ENCODE measurements at places on chromosomes 2 and 18. TPM values are rescaled to one million over a fixed set of nuclear protein-coding genes. Genes with fewer than 3 reads are reported as not detected.

DNA sequence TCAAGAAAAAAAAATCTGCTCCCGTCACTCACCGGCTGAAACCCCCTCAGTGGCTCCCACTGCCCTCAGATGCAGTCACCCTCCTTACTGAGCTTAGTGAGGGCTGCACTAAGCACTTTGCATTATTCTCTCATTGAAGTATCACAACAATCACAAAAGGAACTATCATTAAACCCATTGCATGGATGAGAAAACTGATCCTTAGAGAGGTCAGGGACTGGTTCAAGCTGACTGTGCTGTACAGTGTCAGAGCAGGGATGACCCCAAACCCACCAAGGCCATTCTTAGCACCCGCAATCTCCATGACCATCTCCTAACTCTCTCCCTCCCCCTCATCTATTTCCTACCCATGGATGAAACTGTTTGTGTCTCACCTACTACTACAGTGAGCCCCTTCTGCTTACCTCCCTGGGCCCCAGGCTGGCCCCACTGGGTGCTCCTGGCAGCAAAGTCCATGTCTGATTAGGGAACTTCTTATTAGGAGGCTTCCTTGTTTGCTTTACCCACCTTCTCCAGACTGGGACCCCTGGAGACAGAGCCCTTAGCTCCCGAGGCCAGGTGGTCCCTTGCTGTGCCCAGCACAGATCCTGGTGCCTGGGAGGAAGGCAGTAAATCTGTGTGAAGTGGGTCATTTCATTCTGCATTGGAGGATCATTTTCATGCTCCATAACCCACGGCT lies 139.3 kb upstream of the ID2 start:
- no peak for DNase-seq

DNA sequence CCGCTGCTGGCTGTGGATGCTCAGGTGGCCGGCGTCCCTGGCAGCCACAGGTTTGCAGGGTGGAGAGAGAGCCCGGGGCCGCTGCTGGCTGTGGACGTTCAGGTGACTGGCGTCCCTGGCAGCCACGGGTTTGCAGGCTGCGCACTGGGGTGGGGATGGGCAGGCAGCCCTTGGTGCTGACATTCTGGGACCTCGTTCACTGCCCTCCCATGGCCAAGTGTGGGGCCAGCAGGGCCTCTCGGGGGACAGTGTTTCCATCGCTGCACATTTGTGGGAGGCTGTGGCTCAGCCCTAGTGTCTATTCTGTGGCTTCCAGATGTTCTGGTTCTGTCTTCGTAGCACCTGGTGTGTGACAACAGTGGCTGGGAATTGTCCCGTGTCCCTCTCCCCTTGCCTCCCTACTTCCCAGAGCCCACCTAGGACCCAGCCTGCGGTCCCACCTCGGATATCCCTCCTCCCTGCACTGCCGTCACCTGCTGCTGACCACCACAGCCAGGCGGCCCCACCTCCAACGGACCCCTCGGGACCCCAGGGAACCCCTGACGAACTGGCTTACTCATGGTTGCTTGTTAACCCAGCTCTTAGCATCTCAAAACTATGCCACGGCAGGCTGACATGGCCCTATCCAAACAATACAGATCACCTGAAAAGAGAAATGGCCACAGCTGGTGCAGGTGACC lies 915 bp downstream of the CROCC2 start:
- DNase-seq, result no peak

DNA sequence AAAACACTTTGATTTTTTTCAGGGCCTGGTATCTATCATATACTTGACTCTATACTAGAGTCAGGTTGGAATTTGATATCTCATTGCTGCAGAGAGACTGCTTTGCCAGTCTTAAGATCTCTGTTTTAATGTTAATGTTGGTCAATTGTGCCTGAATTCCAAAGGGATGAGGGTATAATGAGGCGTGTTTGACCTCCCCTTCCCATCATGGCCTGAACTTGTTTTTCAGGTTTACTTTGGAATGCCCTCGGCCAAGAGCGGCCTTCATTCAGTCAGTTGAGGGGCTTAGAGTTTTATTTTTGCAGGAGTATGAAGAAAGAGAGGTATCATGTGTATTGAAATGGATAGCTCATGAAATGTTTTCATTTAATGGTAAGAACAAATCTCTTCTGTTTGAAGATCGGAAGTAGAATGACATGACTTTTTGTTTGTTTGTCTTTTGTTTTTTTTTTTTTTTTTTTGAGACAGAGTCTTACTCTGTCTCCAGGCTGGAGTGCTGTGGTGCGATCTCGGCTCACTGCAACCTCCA lies 119.0 kb downstream of the KIAA1328 start:
- DNase-seq, result no peak

GRCh38 chr2:223081789-223082188 lies 29.8 kb downstream of the KCNE4 start:
- no peak for DNase-seq

DNA sequence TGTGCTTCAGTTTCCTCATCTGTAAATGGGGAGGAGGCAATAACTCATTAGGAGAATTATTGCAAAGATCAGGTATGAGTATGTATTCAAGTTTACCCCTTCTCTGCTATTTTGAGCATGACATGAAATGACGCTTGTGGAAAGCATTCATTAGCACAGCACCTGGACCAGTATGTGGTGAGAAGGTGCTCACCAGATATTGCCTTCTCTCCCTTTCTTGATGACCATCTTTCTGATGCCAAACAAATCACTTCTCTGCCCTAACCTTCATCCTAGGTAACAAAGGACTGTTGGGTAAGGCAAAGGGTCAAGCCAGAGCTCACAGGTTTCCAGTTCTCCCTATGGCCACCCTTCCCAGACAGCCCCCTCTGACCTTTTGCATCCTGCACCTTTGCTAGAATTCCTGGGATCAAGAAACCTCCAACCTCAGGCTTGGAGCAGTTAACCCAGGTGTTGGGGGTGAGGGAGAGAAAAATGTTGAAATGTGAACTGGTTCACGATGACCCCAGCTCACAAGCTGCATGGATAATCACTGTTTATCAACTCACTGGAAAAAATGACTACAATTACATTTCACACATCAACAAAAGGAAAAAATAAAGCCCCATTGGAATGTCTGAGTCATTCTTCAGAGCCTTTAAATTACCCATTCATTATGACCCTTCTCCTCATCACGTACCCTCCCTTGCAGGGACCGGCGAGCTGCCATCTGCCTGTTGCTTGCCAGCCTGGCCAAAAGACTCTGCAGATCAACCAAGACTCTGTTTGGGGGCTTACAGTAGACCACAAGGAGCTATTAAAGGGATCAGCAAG lies 41.6 kb downstream of the LBH start:
- DNase-seq, result no peak

- no peak for DNase-seq
Measured at GRCh38 chr2:48601349-48601748, 16.3 kb upstream of the GTF2A1L start.

DNA sequence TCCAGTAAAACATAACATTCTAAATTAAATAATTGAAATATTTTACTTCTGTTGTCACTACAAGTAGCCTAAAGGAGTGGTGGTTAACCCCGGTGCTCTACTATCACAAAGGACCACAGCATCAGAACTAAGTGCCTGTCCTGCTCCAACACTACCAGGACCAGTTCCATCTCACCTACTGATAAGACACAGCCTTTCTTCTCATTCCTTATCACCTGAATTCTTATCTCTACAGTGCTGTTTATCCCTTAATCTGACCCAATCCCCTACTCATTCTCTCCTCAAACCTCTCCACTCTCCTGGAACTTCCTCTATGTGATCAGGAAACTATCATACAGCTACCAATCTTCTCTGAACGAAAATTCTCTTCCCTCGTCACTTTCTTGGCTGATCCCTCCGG lies 80.2 kb downstream of the ITSN2 start:
- DNase-seq, result no peak

- no peak for DNase-seq
Measured at GRCh38 chr2:223306371-223306770, 254.4 kb downstream of the KCNE4 start.

- no peak for DNase-seq
Measured at GRCh38 chr18:76564655-76565237, 69.7 kb upstream of the ZNF516 start.

- DNase-seq, result no peak
Measured at GRCh38 chr18:78458356-78458755, 521.3 kb upstream of the SALL3 start.

DNA sequence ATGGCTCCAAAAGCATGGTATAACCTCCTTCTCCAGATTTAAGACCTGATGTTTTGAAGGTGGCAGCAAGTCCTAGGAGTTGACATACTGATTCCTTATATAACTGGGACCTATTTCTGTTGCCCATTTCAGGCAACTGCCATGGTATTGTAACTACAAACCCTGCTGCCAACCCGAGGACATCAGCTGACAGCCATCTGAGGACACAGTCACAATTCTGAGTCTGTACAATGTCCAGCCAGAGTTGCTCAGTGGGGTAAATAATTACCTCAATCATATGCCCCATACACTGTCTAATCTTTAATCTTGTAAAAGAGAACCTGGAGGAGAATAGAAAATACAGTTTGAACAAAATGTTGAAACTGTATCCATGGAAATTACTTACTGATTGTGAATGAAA lies 8.7 kb upstream of the GAREM2 start:
- no peak for DNase-seq

DNA sequence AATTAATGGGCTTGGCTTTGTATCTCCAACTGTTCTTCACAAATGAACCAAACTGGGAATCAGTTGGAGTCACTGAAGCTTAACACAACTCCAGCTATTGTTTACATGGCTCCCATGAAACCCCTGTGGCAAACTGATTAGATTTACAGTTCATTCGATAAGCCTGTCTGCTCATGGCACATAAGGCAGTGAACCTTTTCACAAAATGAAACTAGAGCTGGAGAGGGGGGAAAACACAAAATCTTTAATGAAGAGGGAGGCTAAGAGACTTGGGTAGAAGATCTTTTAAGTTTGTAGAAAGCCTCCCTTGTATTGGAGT lies 11.6 kb upstream of the ITGA6 start:
- no peak for DNase-seq

DNA sequence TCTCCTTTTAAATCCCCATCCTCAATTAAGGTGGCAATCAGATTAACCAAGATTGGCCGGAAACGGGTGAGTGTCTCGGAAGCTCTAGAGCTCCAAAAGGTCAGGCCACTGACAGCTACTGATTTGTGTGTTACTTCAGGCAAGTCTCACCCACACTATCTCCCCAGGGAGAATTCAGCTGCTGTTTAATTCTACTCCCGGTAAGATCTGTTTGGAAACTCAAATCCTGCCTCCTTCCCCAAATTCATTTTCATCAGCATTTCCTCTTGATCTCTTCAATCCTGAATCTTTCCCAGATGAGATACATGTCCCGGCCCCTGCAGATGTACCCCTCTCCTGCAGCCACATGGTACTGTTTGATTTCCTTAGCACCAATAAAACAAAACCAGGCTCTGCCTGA lies 34.9 kb downstream of the EFR3B start:
- DNase-seq, result no peak

DNA sequence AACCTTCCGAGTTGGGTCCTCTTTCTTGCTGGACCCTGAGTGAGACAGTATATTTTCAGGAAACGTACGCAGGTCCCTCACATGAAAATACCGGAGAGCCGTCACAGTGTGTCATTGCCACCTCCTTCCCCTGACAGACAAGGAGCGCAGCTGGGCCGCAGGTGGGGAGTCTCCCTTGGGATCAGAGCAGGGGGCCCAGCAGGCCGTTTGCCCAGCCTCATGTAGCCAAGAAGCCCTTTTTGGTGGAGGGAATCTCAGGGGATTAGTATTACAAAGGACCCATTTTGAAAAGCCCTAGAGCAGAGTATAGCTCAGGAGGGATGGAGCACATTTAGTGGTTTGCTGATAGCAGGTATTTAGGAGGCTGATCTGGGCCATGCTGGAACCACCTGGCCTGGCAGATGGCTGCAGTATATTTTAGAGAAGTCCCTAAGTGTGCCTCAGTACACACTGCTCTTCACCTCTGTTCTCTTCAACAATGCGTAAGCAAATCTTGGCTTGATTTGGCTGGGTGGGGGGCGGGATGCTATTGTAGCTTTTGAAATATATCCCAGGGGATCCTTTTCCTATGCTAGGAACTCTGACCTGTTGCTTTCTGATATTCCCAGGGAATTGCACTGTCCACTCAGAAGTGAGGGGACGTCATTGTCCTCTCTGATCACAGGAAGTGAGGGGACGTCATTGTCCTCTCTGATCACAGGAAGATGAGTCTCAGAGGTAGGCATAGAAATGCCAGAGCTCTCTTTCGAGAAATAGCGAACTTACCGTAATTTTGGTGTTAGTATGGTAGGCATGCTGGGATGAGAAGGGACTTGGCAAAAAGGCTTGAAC lies 171.9 kb downstream of the HRH4 start:
- no peak for DNase-seq

DNA sequence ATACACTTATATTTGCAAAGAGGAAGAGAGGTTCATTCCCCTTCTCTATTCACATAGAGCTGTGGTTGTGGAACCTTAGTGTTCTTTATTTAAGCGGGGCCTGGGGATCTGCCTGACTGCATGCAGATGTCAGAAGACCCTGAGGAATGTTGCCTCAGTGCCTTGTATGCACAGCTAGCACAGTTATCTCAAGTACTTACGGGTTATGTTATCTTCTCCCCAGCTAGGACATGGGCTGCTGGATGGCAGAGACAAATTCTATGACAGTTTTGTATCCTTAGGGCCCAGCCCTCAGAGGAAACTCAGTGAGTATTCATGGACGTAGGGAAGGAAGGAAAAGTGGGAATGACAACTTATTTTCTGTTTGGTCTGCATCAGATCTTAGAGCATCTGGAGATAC lies 37.7 kb upstream of the RTN4 start:
- no peak for DNase-seq

The IL36B gene
- polyA plus RNA-seq, result not detected

GRCh38 chr2:55148269-55148668 lies 83.8 kb downstream of the CLHC1 start:
- DNase-seq, result no peak

The CDH20 gene
- 1.1 TPM for polyA plus RNA-seq

GRCh38 chr2:120988700-120989511 lies 253.2 kb downstream of the GLI2 start:
- no peak for DNase-seq

DNA sequence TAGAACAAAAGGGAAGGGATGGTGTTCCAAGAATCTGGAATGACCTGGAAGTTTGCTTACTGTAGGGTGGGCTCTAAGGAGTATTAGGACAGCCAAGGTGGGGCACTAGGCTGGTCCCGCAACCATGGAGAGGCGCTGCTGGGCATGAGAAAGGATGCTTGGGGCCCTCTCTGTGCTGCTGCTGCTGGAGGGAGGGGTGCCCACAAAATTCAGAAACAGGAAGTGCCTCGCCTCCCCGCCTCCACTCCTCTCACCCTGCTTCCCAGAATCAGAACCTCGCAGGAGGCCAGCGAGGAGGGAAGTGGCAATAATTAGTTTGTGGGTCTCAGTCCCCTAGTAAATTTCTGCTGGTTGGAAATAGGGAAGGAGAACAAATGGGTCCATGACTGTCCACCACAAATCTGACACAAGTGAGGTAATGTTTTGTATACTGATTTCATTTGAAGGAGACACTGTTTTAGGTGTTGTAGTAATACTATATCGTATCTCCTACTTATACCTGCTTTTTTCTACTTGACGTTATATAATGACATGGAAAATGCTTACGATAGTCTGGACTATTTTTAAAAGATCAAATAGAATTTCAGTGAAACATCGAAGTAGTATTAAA lies 7.9 kb upstream of the PDCL3 start:
- no peak for DNase-seq
